ENCODE measurements at places on chromosomes 6 and 20.

- peak; percentile 79 for DNase-seq
Measured at GRCh38 chr6:111614833-111615582, 9.3 kb upstream of the TRAF3IP2 start.

DNA sequence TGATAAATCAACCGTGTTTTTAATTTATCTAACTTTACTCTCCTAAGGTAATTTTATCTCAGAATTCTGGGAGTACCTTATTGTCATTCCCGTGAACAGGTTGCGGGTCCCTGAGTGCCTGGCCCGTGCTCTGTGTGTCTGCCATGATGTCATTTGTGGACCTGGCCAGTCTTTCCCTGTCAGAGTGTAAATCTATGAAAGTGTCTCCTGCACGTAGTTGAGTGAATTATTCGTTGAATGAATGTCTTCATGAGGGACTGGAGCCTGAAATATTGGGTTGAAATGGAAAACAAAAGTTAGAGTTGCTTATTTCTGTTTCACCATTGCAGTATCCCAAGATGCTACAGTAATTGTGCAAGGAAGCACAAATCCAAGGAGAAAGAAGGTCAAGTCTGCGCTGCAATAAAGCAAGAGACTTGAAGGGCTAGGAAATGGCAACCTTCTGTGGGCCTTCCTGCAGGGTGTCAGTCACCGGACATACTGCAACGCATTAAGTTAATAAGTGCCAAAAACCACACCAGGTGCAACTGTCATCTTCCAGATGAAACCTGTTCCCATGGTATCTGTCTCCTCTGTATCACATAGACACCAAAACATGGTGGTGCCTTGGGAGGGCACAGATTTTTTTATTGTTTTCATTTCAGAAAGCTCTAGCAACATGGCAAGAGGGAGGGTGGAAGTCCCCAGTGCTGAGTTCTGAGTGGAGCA lies 135.5 kb downstream of the ZDHHC14 start:
- DNase-seq: no peak

DNA sequence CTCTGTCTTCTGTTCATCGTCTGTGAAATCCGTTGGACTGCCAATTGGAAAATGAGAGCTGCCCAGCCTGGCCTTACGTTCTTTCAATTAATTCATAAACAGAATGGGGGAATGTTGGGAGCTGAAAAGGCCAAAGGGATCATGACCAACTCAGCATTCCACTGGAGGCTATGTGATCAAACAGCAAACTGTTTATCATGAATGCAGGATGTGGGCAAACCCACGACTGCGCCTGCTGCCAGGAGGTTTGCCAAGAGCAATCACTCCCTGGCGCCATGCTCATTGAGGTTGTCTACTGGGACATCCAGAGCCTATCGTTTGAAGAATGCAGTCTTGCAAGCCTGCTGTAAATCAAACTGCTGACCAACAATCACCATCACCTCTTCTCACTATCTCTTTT lies 9.3 kb upstream of the FKBP1A start:
- no peak for DNase-seq

DNA sequence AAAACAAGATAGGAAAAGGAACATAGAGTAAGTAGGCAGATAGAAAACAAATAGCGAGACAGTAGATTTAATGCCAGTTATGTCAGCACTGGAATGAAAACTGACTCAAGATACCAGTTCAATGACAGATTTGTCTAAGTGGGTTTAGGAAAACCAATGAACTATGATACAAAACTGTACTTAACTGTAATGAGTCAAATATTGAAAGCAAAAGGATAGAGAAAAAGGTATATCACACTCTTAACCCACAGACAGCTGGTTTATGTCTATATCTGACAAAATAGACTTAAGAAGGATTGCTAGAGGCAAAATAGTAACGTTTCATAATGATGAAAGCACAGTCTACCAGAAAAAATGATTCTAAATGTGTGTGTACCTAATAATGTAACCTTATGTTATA lies 38.2 kb downstream of the ATRN start:
- DNase-seq: no peak

DNA sequence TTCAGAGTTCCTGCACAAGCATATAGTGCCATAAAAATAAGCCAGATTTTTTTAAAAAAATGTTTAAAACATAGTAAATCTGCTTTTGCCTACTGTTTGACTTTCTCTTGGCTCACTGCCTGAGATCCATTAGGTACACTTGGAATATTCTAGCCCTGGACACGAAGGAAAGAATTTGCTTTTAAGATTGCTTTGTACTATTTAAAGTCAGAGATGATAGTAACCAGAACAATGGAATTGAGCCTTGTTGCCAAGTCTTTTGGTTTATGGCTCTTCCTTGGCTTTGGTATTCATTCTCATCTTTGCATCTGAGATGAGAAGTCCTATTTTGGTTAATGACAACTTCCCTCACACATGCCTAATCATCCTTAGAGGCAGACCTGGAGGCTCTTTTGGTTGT lies 32.4 kb downstream of the CNR1 start:
- DNase-seq: no peak

DNA sequence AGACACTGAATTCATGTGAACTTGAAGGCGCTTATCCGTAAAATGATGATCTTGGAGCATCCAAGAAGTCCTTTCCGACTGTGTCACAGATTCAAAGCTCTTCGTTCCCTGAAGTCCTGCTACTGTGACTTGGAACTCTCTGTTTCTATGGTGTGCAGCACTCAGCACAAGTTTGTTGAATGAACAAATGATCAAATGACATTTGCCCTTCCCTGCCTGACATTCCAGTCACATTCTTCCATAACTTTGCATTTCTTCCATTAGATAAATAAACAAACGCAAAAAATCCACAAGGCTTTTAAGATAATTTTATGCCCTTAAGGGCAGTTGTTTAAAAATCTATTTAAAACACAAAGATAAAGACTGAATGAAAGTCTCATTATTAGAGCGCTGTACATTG lies 39.9 kb downstream of the SGK1 start:
- DNase-seq: no peak

DNA sequence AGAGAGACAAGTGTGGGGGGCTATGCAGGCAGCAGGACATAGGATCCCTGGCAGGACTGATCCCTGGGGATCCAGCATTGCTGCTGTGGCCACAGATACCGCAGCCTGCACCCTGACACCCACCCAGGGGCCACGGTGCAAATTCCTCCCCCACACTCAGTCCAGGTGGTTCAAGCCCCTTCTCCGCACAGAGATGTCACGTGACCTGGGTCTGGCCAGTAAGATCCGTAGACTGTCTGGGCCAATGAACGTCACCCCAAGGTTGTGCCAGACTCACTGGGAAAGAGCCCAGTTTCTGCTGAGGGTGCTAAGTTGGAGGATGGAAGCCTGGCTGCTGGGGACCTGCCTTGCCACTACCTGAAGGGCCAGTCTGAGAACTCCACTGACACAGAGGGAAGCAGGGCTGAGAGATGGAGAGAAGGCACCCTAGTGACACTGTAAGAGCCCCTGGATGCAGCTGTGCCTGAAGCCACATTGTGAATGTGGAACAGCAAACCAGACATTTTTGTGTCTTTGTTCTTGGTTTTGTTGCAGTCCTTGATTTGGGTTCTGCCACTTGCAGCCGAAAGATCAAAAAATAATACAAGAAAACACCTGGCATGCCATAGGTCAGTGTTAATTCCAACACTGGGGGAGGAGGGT lies 228.6 kb downstream of the PREX1 start:
- DNase-seq: no peak

Data from left colon (tissue), 2 donors.